Activated CD4-positive, alpha-beta T cell treated with anti-CD3 and anti-CD28 coated beads, Interleukin-2, amount 10 ng/mL, durations not matched to agents 7 days and 5 days (primary cell): ENCODE measurements at places on chromosomes 6 and 20. TPM values are rescaled to one million over a fixed set of nuclear protein-coding genes. Genes with fewer than 3 reads are reported as not detected.

GRCh38 chr6:35370124-35370741 is 27.9 kb downstream of the PPARD start:
- DNase-seq = peak; percentile 36

DNA sequence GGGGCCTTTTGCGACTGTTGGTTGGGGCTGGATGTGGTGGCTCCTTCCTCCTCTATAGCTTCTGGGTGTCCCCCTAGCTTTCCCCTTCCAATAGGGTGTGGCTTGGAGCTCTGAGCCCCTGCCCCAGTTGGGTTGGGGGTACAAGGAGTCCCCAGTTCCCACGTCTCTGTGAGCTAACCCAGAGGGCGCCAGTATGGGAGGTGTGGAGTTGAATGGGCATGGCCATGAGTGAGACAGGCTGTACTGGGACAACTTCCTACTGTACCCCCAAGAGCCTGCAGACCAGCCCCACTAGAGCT is 1.2 kb downstream of the C20orf204 start:
- no peak for DNase-seq

- DNase-seq = no peak
Observed at GRCh38 chr6:12557765-12558164, 158.8 kb upstream of the PHACTR1 start.

GRCh38 chr6:152375197-152375596 is 262.0 kb downstream of the SYNE1 start:
- no peak for DNase-seq

GRCh38 chr6:119043265-119043664 is 35.2 kb downstream of the FAM184A start:
- DNase-seq = no peak

GRCh38 chr6:126091466-126091865 is 105.1 kb downstream of the TRMT11 start:
- DNase-seq = no peak

GRCh38 chr6:113281431-113281830 is 575.7 kb upstream of the MARCKS start:
- DNase-seq = no peak

ALDH5A1 gene
- total RNA-seq = 3.6 TPM

MAPK13 gene
- 29.9 TPM for total RNA-seq

NRM gene
- 58.8 TPM for total RNA-seq

CNKSR3 gene
- not detected for total RNA-seq
